Renal cortical epithelial cell (primary cell): ENCODE measurements at places on chromosomes 7 and 10.
A peak's percentile ranks its signal among the peaks of the same experiment; 100 is the strongest.

GRCh38 chr7:137970253-137970975 is 31.5 kb downstream of the CREB3L2 start:
- DNase-seq: peak; percentile 82

- DNase-seq: peak; percentile 59
Observed at GRCh38 chr7:87312215-87312865, 33.1 kb upstream of the CROT start.

- no peak for DNase-seq
Observed at GRCh38 chr10:30705625-30706149, 76.1 kb upstream of the LYZL2 start.

DNA sequence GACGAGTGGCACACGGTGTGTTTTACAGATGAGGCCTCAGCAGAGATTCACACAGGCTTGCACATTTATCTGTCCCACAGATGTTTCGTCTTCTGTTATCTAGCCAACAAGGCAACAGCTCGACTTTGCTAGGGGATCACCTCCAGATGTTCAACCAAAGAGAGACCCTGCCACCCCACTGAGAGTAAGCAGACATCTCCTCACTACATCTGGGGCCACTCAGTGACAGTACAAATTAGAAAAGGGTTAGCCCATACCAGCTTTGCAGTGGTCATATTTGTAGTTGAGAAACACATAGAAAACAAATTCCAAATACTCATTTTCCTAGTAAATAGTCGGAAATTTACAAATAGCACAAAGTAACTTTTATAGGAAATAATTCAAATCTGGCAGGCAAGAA is 164.2 kb downstream of the HDAC9 start:
- no peak for DNase-seq

- DNase-seq: no peak
Observed at GRCh38 chr10:43127442-43127841, 10.8 kb upstream of the CSGALNACT2 start.

- peak; percentile 16 for DNase-seq
Observed at GRCh38 chr10:101062232-101063049, 652 bp downstream of the KAZALD1 start.

GRCh38 chr7:105916603-105917002 is 40.2 kb upstream of the ATXN7L1 start:
- DNase-seq: no peak

DNA sequence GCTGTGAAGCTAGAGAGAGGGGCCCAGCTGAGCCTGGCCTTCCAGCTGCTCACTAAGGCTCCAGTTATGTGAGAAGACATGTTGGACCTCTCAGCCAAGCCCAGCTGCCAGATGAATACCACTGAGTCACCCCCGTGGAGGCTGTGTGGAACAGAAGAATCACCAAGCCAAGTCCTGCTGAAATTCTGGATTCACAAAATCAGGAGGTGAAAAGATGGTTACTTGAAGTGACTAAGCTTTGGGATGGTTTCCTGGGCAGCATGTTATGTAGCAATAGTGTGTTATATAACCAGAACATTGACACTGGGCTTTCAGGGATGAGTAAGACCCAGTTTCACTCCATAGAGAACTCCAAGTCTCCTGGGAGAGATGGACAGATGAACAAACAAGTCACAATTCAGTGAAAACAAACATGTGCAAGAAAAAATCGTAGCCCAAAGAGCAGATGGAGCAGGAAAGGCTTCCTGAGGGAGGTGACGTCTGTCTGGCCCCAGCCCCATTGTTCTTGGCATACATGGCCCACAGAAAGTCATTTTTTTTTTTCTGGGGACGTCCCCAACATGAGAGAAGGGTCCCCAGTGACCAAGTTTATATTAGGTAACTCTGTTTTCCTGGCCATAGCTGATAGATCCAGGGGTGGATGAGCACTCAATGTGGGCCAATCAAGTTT is 64.1 kb upstream of the PDZD8 start:
- DNase-seq: peak; percentile 99

GRCh38 chr10:34762603-34763299 is 52.3 kb downstream of the PARD3 start:
- DNase-seq: no peak

DNA sequence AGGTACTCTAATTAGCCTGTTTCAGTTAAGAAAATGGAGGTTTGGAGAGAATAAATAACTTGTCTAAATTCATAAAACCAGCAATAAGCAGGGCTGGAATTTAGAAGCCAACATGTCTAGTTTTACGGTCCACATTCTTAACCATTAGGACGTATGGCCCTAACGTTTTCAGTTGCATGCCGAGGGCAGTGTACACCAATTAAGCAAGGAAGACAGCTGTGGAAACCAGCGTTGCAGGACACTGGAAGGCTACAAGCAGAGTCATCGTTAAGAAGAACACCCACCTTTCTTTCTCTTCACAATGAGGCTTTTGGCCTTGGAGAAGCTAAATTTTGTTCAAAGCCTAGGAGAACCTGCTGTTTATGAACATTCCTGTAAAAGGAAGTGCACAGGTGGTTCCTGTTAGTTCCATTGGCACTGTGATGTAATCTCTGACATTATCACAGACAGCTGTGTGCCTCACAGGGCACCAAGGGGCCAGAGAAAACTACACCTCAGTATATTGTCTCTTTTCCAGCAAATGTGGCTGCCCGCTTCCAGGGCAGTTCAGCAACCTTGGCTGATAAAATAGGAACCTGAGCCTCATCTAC is 21.0 kb downstream of the MPP7 start:
- DNase-seq: no peak

DNA sequence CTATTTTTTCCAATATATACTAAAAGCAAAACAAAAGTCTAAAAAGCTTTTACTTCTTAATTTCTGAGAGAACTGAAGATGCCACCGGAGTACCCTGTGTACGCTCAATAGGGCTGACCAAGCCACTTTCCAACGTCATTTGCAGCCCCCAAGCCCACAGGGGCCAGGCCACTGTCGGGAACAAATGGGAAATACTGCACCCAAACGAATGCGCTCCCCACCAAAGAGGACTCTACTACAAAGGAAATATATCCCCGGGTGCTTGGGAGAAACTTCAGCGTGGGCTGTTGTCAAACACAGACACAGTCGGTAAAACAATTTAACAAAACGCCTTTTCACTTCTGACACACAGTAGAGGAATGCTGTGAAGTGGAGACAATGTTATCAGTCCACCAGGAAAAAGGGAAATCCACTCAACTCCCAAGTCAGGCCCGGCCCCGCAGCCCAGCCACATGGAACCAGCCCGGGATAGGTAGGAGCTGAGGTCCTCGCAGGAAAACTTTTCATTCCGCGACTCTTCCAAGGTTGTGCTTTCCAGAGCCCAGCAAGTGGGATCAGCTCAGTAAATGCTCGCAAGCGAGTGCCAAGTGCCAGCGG is 1.4 kb downstream of the PARD3 start:
- peak; percentile 67 for DNase-seq

DNA sequence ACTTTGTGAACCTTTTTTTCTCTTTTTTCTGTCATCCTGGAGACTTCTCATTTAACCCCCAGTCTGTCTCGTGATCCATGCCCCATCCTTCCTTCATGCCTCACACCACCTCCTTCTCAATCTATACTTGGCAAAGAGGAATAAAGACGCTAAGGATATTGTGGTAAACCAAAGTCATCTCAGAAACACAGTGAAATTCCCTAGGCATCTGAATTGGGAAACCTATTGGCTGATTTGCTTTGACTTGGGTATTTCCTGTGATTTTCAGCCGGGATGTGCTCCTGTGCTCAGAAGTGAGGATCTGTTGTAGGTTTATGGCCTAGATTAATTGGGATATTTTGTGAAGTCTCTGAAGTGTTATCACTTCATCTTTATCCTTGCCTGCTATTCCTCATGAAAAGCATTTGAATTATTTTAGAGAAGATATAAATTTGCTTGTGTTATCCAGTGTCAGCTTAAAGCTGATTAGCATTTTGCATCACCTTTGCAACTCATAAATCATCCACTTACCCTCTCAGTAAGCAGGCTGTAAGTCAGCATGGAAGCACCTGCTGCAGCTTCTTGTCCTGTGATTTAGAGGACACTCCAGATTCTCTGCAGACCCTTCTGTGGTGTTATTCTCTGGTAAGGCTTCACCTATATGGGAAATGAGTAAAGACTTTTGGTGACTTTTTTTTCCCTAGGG is 138.0 kb downstream of the AUTS2 start:
- no peak for DNase-seq

- DNase-seq: no peak
Observed at GRCh38 chr10:29304995-29305335, 16.1 kb downstream of the LYZL1 start.

GRCh38 chr7:111074748-111075146 is 16.2 kb upstream of the LRRN3 start:
- DNase-seq: no peak

GRCh38 chr10:130301021-130301892 is 165.1 kb downstream of the GLRX3 start:
- DNase-seq: peak; percentile 11

GRCh38 chr7:7799138-7799537 is 80.7 kb upstream of the RPA3 start:
- DNase-seq: peak; percentile 45

DNA sequence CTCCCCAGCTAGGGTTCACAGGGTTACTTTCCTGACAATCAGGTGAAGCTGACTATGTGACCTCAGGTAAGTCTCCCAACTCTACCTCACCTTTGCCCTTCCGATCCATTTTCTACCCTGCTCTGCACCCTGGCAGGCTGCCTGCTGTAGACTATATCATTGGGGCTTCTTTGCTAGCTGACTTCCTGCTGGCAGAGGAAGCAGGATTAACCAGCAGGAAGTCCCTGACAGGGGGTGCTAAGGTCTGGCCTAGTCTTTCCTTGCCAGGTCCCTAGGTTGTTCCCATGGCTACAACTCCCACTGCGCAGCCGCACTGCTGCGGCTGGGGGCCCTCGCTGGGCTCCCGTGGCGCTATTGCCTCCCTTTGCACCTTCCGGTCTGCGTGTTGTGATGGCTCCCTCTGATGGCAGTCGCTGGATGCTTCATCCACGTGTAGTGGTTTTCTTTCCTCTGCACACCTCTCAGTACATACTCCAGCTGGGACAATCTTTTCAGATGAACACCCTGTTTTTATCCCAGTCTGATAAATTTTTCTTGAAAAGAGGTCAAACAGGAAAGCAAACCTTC is 365.9 kb downstream of the REEP3 start:
- no peak for DNase-seq

- no peak for DNase-seq
Observed at GRCh38 chr10:52875336-52875735, 102.8 kb upstream of the MBL2 start.

GRCh38 chr7:2661602-2662272 is 26.3 kb upstream of the AMZ1 start:
- no peak for DNase-seq

DNA sequence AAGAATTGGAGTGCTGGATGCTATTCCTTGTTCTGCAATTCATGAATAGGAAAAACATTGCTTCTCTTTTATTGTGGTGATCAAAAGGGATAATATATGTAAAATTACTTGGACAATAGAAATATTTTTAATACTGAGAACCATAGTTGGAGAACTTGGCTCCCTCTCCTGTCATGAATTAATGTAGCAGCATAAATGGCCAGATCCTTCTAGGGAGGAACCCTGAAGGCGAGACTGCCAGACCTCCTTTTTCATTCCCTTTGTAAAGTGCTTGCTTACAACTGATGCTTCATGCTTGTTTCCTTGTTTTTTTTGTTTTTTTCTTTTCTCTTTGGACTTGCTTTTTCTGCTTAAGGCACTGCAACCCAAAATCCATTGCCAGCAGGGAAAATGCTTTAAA is 233.6 kb downstream of the SH2D4B start:
- DNase-seq: no peak

DNA sequence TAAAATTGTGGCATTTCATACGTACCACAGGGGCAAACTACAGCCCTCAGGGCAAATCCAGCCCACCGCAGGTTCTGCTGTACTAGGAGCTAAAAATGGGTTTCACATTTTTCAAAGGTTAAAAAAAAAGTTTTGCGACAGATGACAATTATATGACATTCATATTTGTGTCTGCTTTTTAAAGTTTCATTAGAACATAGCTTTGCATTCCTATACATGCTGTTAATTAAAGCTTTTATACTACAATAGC is 758 bp upstream of the PNPLA8 start:
- no peak for DNase-seq

GRCh38 chr7:70620333-70621055 is 511.4 kb upstream of the GALNT17 start:
- DNase-seq: no peak

- peak; percentile 5 for DNase-seq
Observed at GRCh38 chr7:1940402-1940786, 270.3 kb downstream of the ELFN1 start.

DNA sequence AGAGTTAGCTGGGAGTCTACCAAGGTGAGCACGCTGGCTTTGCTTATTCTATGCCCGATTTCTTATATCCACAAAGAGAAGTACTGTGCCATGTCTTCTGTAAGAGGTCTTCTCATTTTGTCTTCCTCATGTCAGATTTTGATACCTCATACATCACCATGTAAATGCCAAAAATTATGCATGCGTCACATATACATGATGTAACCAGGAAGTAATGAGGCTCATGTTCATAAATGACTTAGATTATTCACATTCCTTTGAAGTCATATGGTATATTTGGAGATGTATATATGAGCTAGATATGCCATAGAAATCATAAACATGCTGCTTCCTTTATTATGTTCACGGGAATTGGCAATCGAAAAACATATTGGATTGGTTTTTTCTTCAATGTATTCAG is 97.7 kb upstream of the CELF2 start:
- DNase-seq: no peak
